Right renal cortex interstitium (tissue), 3 donors: ENCODE measurements at places on chromosomes 5 and 9. TPM values are rescaled to one million over a fixed set of nuclear protein-coding genes. Genes with fewer than 3 reads are reported as not detected.

Gene SHISAL2B
- polyA plus RNA-seq, result not detected

Gene PCDHA5
- polyA plus RNA-seq, result 0.04 TPM

DNA sequence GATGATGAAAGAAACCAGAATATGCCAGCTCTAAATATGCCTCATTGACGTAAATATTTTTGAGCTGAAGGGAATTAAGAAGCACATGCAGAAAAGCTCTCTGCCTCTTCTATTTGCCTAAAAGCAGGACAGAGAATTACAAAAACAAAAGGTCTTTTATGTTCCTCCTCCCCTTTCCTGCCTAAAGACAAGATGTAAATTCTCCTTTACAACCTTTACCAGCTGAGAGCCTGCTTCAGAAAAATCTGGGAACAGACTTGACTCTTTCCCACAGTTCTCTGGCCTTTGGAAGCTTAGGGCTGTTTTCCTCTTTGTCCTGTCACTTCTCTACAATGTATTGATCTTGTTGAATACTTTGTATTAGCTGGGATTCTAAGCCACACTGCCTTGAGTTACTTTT lies 199.7 kb downstream of the TMC1 start:
- no peak for DNase-seq

DNA sequence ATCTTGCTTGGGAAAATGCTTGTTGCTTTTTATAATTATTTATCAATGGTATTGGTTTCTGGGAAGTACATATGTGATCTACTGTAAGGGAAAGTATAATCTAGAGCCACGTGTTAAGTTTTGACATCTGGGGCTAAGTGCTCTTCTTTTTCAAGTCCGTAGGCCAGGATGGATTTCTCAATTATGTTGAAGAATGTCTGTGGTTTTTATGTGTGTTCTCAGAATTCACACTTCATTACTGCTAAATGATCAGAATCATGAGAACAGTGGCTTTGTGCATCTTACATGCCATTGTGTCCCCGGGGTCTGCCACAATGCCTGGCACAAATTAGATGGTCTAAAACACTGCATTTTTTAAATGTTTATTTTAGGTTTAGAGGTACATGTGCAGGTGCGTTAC lies 14.5 kb upstream of the AUH start:
- no peak for DNase-seq
